Jurkat, Clone E6-1 (cell line): ENCODE measurements at places on chromosomes 2 and 18.
A peak's percentile ranks its signal among the peaks of the same experiment; 100 is the strongest.

DNA sequence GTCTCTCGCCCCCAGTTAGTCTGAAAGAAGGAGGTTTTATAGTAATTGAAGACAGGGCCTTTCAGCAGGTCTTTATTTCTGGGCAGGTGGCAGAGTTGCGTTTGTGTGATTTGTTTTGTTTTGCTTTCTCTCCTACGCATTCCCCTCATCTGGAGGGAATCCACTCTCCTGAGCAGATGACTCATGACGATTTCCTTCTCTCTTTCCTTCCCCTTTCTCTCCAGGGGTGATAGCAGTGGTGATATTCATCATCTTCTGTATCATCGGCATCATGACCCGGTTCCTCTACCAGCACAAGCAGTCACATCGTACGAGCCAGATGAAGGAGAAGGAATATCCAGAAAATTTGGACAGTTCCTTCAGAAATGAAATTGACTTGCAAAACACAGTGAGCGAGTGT lies 888.8 kb downstream of the CNTNAP5 start:
- no peak for DNase-seq

- no peak for DNase-seq
Observed at GRCh38 chr18:47331641-47332040, 80.2 kb upstream of the SKOR2 start.

- DNase-seq: peak; percentile 82
Observed at GRCh38 chr2:86035883-86036668, 69.6 kb downstream of the POLR1A start.

GRCh38 chr2:53535234-53535840 lies 232.3 kb upstream of the CHAC2 start:
- DNase-seq: no peak

DNA sequence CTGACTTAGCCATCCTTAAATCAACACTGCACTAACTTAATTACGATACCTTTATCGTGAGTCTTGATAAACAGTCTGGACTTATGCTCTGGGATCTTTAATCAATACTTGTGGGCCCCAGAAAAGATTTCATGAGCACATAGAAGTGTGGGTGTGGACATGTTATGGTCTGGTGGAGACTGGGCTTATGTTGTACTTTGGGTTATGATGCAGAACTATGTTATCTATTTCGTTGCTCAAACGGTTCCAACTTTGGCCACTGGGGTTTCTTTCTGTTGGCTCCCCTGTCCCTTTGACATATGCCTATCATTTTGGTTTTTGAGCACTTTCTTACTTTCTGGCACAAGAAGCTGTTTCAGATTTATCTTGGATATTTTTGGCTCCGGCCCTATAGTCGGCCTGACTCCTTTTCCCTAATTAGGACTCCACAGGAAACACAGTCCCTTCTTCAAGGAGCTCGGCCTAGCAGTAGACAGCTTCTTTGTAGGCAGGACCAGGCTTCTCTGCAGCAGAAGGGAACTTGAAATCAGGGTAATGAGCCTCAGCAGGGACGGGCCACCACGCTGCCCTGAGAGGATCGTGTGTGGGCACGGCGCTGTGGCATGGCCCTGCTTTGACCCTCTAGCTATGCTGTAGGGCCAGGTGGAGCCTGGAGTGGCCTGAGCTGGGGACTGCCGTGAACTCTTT lies 54.6 kb upstream of the TXNDC2 start:
- no peak for DNase-seq

DNA sequence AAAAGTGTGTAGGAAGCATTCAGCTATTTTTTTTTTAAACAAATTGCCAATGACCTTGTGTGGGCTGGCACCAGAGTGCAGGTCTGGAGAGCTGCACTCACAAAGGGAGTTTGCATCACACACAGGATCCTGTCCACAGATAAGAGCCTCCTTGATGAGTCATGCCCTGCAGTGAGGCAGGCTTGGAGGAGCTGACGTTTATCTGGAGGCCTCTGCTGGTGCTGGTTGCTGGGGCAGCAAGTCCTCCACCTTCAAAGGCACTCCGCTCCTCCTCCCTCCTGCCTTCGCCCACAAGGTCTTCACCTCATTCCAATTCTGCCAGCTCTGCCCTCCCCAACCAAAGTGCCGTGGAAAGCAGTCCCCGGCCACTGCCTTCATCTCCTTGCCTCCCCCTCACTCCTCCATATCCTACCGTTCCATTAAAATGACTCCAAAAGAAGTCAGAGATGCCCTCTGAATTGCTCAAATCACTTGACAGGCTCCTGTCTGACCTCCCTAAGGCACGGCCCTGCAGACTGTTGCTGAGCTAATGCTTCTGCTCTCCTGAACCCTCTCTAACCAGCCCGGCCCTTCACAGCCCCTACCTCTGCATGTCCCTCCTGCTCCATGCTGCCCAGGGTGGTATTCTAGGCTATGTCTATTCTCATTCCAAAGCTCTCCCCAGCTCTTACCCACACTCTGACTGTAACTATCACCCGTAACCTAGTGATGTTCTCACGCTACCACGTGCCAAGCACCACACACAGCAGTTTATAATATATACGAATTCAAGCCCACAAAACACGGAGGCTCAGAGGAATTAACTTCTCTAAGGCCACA lies 30.9 kb downstream of the LONRF2 start:
- peak; percentile 88 for DNase-seq

GRCh38 chr2:218194880-218195279 lies 22.1 kb upstream of the ARPC2 start:
- no peak for DNase-seq

DNA sequence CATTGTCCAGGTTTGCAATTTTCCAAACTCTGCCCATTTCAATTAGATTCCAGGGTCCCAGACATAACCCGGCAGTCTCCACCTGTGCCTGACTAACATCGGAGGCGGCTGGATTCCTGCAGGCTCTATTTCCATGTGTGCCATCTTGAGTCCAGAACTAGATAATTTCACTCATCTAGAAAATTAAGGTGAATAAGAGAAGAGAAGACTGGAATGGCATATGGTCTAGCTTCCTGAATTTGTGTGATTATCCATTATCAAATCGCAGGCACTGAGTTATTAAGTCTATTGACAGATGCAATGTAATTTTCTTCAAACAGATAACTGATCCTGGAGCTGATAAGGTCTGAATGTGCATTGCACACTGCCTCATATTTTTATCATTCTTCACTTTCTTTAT lies 305.2 kb downstream of the ETAA1 start:
- DNase-seq: no peak

GRCh38 chr2:71452565-71452964 lies 796 bp upstream of the DYSF start:
- DNase-seq: peak; percentile 47

DNA sequence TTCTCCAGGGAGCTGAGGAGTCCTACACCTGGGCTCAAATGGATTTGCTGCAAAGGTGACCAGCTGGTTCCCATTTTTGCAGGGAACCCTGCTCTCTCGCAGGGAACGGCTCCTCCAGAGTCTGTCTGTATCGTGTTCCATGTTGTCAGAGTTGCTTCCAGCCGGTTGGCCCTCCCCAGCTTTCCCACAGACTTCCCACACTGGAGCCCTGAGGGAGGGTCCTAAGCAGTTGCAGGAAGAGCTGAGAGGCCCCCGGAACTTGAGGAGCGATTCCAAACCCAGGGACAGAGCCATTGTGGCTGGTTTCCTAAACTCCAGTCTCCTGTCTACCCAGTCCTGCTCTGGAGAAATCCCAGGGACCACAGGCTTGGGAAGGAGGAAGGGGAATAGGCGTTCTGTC lies 121.7 kb upstream of the PPP1CB start:
- DNase-seq: no peak

GRCh38 chr18:10269261-10269660 lies 185.2 kb upstream of the APCDD1 start:
- no peak for DNase-seq

DNA sequence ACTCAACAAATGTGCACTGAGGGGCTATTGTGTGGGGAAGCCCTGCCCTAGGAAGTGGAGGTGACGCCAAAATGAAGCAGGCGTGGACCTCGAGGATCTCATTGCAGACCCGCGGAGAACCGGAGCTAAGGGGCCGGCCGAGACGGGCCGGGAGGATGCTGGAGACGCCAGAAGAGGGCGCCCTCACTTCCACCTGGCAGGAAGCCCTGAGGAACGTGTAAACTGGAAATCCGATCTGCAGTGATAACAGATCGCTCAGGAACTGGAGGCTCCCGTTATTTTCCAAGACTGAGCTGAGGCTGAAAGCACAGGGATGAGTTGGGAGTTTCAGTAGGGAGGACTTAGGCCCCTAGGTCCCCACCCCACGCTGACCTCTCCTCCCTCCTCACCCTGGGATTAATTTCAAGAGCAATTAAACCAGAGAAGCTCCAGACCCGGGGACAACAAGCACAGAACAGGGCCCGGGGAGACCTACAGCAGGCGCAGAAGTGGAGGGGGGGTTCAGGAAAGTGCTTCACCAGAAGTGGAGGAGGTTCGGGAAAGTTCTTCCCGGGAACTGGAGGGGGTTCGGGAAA lies 7.7 kb upstream of the COL6A3 start:
- no peak for DNase-seq

DNA sequence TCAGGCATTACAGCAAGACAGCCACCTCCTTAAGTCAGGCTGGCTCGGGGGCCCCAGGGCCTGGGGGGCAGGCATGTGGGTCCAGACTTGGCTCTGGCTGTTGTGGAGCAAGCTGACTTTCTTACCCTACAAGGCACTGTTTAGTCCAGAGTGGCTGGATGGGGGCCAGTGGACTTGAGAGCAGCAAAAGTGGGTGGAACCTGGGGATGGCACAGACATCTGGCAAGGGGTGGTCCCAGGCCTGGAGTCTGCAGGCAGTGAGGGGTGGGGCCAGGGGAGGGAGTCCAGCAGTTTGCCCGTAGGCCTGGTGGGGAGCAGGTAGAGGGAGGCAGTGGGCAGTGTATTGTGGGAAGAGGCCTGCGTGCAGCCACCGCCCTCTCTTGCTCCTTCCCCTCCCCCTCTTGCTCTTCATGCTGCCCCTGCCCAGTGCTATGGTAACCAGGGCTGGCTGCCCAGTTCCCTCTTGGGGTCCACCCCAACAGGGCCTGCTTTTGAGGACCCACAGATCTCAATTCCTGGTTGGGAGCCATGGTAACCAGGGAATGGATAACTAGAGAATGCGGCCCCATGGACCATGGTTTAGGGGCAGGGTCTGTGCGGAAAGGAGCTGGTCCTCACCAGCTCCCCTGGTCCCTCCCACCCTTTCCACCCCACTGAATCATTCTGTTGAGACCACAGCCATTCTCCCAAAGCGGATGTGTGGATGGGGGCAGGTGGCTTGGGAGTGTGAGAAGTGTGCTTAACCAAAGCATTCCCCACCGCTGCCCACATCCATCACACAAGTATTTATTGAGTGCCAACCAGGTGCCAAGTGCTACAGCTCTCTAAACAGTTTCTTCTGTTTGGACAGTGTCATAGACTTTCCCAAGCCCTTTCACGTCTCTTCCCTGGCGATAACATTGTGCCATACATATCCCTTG lies 19.3 kb downstream of the SPEG start:
- DNase-seq: no peak

GRCh38 chr2:26772064-26773001 lies 8.2 kb downstream of the SLC35F6 start:
- DNase-seq: peak; percentile 81

- DNase-seq: no peak
Observed at GRCh38 chr2:166384774-166385173, 9.0 kb upstream of the SCN9A start.

DNA sequence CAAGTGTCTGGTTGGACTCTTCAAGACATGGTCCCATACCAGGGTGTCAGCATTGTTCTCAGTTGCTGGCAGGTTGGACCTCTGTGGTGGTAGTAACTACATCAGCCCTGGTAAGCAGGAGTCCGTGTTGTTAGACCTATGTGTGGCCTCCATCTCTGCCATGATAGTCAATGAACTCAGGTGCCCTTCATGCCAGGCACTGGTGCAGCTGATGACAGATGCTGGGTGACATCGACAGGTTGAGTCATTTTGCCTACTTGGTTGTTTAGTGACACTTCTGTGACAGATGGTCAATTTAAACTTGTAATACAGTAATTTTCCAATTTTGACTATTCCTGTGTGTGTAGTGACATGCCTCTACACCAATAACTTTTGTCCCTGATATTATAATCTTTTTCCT lies 189.7 kb downstream of the SP3 start:
- DNase-seq: no peak

DNA sequence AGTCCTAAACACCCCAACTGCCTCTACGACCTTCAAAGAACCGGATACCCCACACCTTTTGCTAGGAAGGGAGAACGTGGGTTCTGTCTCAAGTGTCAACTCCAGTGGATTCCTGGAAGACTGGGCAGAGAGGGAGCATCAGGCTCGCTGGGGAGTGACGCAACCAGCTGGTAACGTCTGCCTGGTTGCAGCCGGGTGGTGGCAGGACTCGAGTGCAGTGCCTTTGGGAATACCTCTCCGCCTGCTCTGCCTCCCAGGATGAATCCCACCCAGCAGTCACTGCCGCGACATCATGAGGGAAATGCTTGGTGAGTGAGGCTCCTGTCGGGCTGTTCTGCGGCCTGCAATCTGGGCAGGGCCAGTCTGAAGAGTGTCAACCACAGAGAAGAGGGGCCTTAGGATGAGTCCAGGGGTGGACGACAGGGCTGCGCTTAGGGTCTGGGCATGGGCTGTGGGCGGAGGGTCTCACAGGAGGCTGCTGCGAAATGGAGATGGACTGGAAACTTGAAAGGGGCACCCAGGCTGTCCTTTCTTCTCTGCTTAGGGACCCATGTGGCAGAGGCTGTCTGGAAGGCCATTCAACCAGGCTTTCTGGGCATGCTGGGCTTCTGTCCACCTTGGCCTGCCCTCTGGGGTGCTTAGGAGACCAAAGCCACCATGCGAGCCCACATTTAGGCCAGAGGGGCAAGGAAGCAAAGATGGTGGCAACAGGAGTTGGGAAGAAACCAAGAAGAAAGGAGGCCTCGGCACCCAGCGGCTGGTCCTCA lies 12.9 kb downstream of the GPR17 start:
- no peak for DNase-seq

- DNase-seq: peak; percentile 66
Observed at GRCh38 chr2:120223034-120223912, at the start of gene TMEM185B. Gene TMEM185B, minus strand, starts transcription at chr2:120223400. Its CDS starts 424 bp downstream, at chr2:120222976.

DNA sequence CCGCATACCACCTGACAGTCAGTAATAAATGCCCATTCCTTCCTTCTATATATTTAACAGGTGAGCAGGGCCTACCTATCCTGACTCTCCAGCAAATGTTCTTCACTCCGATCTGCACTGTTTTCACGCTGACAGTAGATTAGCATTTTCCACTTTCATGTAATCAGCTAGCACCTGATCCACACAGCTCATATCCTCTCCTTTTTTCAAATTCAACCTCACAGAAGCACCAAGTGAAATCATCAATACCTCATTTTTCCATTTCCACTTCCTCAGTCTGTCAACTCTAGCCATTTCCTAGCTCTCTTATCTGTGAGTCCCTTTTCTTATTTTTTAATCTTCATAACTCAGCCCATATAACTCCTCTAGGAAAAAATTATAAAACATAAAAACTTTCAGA lies 402.8 kb downstream of the ZEB2 start:
- DNase-seq: no peak

DNA sequence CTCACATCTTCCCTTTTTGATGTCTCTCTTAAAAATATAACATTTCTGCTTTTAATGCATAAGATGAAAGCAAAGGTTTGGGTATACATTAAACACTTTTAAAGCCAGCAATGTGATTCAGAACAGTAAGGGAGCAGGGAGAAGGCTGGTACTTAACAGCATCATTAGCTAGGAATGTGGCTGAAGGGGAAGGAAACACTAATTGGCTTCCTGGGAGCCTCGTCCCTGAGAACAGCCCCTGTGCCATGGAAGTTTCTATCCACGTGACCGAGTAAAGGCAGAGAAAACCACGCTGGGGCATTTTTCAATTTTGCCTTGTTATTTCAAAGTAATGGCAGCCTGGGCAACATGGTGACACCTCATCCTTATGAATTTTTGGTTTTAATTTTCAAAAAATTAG lies 109.2 kb upstream of the GPC1 start:
- no peak for DNase-seq
